ENCODE measurements at places on chromosomes 5 and 9.

- DNase-seq, result no peak
Observed at GRCh38 chr5:4581289-4581688, 558.8 kb upstream of the ADAMTS16 start.

- DNase-seq, result no peak
Observed at GRCh38 chr9:38171926-38172325, 102.9 kb upstream of the SHB start.

DNA sequence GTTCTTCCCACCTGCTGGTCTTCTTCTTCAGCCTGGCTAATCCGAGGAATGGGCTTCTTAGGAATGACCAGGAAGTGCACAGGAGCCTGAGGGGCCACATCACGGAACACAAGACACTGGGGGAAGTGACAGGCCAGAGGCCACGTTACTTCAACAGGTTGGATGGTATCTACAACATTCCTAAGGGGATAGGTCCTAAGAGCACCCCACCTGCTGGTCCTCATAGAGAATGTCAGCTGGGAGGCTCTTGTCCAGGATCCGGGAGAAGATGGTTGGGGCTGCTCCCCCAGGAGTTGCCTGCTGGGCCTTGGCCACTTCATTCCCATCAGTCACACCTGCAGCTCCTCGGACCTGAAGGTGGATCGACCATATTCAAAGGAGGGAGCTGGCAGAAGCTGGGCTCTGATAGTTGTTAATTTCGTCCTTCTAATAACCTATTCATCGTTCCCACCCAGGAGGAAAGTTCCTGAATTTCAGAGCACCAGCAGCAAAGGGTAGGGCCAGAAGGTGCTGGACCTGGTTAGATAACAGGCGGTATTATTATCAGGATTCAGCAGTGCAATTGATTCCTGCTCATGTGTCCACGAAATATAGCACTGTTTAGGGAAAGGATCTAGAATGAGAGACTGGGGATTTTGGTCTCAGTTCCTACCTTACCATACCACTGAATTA lies 1.3 kb downstream of the HINT2 start:
- DNase-seq, result no peak

GRCh38 chr5:160843240-160843639 lies 8.8 kb downstream of the ATP10B start:
- no peak for DNase-seq

DNA sequence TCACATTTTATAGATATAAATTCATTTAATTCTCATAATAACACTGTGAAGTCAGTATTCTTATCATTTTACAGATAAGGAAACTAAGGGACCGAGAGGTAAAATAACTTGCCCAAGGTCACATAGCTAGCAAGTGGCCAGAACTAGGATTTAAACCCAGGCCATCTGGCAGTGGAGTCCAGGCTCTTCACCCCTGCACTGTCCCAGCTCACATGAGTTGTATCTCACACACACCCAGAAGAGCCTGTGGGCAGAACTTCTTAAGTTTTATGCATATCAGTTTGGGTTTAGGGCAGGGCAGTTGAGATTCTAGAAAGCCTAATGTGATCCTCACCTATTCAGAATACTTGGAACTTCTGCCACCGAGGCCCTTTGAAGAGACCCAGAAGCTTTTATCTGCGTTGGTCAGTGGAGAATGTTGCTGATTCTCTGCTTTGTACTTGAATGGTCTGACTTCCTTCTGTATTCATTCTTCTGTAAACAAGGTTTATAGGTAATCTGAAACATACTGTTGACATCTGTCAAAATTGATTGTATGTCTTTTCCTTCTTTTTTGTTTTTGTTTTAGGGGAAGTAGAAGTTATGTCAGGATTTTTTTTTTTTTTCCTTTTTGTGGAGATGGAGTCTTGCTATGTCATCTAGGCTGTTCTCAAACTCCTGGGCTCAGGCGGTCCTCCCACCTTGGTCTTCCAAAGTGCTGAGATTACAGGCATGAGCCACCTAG lies 75.8 kb downstream of the KIAA1958 start:
- DNase-seq, result no peak

DNA sequence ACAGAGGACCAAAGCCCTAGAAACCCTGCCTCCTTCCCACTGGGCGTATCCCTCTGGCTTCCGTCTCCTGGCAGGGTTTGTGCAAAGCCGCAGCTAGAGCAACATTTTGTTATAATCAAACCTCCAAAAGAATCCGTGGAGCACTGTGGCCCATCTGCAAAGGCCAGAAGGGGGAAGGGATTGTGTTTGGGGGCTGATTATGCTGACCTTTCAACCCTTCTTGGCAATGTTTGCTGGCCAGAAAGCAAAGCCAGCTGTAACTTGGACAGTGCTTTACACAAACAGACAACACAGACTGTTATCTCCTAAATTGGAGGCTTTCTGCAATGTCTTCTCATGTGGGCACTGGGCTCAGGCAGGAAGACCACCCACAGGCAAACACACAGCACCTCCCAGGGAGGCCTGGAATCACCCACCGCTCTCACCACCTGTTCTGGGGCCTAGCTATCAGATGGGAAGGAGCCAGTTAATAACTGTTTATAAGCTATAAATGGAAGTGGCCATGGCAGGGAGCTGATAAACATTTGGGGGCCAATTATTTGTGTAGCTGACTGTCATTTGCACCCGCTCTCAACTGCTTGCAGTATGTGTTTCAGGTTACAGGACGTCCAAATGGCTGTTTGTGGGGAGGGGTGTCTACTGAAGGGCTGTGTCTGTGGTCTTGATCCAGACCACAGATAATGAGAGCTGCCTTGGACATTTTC lies 121.6 kb upstream of the ERCC6L2 start:
- DNase-seq, result no peak

- peak; percentile 28 for DNase-seq
Observed at GRCh38 chr9:70421272-70422180, 7.1 kb upstream of the KLF9 start.
